ENCODE measurements at places on chromosomes 3 and 15.

DNA sequence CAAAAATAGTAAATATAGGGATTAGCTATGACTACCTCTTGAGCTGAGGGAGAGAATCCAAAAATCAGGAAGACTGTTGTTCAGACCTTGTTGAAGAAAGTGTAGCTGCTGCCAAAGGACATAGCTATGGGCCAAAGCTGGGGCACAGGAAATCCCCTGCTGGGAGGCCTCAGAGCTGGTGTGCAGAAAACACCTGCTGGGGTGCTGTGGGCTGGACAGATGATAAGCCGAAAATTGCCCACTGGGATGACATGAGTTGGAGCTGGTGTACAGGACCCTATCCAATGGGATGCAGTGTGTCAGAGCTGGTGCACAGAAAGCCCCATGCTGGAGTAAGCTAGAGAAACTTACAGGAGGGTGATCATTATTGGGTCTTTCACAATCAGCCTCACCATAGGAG lies 121.9 kb downstream of the NEO1 start:
- DNase-seq, result no peak
- no peaks in the 10 kb centered on the region for H3K4me1 ChIP-seq
- no peak overlapping the region for H3K4me3 ChIP-seq
- H3K36me3 ChIP-seq, result no peaks in the 10 kb centered on the region
- H3K27ac ChIP-seq, result no peak overlapping the region

DNA sequence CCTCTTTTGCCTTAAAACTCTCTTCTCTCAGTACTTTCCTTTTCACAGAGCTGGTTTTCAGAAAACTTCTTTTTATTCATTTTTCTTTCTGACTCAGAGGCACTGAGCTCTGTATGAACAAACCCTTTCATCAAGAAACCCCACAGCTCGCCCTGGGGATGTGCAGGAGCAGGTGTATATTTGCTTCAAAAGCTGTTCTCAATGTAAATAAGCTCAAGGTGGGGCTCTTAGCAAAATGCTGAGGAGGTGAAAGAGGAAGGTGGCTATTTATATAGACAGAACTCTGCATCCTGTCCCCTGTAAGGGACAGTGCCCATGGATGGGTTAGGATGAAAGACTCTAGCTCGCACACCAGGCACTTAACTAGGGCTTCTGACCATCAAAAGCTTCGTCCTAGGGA lies 302.0 kb downstream of the WDR72 start:
- H3K4me3 ChIP-seq, result no peak overlapping the region
- H3K36me3 ChIP-seq, result no peaks in the 10 kb centered on the region
- no peaks in the 10 kb centered on the region for H3K27me3 ChIP-seq
- DNase-seq, result no peak
- H3K4me1 ChIP-seq, result no peaks in the 10 kb centered on the region

- no peak for DNase-seq
- no peaks in the 10 kb centered on the region for H3K36me3 ChIP-seq
- H3K4me3 ChIP-seq, result no peak overlapping the region
- H3K4me1 ChIP-seq, result no peaks in the 10 kb centered on the region
- H3K27me3 ChIP-seq, result no peaks in the 10 kb centered on the region
Observed at GRCh38 chr3:116148881-116149851, 296.1 kb downstream of the LSAMP start.

DNA sequence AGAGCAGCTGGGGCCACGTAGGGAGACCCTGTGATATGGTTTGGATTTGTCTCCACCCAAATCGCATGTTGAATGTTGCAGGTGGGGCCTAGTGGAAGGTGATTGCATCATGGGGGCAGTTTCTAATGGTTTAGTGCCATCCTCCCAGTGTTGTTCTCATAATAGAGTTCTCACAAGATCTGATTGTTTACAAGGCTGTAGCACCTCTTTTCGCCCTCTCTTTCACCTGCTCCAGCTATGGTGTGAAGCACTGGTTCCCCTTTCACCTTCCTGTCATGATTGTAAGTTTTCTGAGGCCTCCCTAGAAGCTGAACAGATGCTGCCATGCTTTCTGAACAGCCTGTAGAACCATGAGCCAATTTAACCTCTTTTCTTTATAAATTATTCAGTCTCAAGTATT lies 198.9 kb upstream of the CBLB start:
- H3K4me1 ChIP-seq, result no peaks in the 10 kb centered on the region
- no peaks in the 10 kb centered on the region for H3K36me3 ChIP-seq
- H3K27me3 ChIP-seq, result no peaks in the 10 kb centered on the region
- H3K27ac ChIP-seq, result no peak overlapping the region
- no peak for DNase-seq
- H3K4me3 ChIP-seq, result no peak overlapping the region

DNA sequence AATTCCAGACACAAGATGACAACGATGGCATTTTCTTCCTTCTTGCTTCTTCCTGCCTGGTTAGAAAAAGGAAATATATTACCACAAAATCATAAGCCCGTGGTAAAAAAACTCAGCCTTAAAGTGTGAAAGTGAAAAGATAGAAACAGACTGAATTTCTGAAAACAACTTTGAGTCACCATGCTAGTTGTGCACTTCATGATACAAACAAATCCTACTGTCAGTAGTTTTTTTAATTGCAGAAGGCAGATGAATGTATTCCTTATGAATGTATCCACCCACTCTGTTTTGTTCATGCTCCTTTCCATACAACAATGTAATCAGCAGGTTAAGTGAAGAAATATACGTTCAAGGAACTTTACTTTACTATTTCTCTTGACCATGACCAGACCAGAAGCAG lies 1144.7 kb downstream of the OTOL1 start:
- no peak for DNase-seq
- no peak overlapping the region for H3K4me3 ChIP-seq
- H3K36me3 ChIP-seq, result no peaks in the 10 kb centered on the region
- no peak overlapping the region for H3K27ac ChIP-seq
- H3K27me3 ChIP-seq, result no peaks in the 10 kb centered on the region

DNA sequence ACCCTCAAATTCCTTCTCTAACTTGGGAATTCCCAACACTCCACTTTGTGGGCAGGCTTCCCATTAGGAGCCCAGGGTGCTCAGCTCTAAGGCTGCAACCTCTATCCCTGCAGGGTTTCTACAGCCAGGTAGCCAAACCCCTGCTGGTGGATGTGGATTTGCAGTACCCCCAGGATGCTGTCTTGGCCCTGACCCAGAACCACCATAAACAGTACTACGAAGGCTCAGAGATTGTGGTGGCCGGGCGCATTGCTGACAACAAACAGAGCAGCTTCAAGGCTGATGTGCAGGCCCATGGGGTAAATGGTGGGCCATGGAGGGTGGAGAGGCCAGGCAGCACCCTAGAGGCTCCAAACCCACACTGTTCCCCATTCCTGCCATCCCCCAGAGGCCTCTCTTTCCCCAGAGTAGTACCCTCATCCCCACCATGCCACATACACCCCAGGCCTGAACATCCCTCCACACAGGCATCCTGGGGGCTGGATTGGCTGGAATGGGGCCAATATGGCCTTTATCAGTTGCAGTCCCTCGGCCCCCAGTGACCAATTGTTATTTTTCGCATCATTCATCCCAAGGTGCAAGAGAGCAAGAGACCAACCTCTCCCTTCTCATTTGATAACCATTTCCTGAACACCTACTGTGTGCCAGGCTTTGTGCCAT lies 7.7 kb downstream of the ITIH1 start:
- no peaks in the 10 kb centered on the region for H3K36me3 ChIP-seq
- no peak overlapping the region for H3K4me3 ChIP-seq
- no peaks in the 10 kb centered on the region for H3K4me1 ChIP-seq
- no peak overlapping the region for H3K27ac ChIP-seq
- no peaks in the 10 kb centered on the region for H3K27me3 ChIP-seq
- peak; percentile 54 for DNase-seq

DNA sequence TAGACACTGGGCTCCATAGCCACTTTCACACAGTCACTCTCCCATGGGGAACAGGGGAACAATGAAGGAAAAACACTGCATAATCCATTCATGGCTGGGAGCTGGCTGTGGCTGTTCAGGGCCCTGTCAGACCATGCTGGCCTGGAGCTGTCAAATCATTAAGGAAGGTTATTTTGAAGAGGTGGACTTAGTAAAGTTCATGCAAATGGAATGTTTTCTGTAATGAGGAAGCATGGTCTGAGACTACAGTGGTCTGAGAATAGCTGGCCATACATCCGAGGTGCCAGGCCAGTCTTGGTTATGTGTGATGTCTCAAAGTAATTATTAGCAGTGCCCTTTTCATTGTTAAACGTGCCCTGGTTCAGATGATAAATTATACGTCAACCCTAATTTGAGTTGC lies 117.1 kb upstream of the MRPS22 start:
- no peaks in the 10 kb centered on the region for H3K4me1 ChIP-seq
- H3K36me3 ChIP-seq, result no peaks in the 10 kb centered on the region
- no peak overlapping the region for H3K4me3 ChIP-seq
- no peak overlapping the region for H3K27ac ChIP-seq
- H3K27me3 ChIP-seq, result no peaks in the 10 kb centered on the region
- DNase-seq, result no peak
